ENCODE measurements at places on chromosomes 2 and 18.
A peak's percentile ranks its signal among the peaks of the same experiment; 100 is the strongest.

- no peak for DNase-seq
These were observed 296.7 kb downstream of the PIEZO2 start for GRCh38 chr18:10852385-10853303.

- DNase-seq: peak; percentile 67
These were observed 50.0 kb downstream of the SLC8A1 start for GRCh38 chr2:40401896-40402295.

GRCh38 chr2:36807223-36807886 lies 110.8 kb downstream of the VIT start:
- no peak for DNase-seq

- no peak for DNase-seq
These were observed 11.1 kb downstream of the EVA1A start for GRCh38 chr2:75549401-75550253.

DNA sequence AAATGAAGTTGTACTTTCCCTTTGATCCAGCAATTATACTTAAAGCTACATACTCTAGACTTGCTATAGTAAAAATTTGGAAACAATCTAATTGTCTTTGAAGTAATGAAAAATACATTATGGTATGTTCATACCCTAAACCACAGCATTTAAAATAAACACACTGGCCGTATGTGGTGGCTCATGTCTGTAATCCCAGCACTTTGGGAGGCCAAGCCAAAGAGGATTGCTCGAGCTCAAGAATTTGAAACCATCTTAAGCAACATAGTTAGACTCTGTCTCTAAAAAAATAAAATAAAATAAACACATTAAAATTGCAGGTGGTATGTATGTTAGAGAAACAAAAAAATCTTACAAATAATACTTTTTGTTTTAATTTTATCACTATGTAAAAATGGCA lies 208.1 kb upstream of the KLHL14 start:
- DNase-seq: no peak

GRCh38 chr2:69518841-69519240 lies 81.6 kb upstream of the NFU1 start:
- no peak for DNase-seq

GRCh38 chr18:25639596-25639995 lies 287.6 kb upstream of the ZNF521 start:
- DNase-seq: no peak

DNA sequence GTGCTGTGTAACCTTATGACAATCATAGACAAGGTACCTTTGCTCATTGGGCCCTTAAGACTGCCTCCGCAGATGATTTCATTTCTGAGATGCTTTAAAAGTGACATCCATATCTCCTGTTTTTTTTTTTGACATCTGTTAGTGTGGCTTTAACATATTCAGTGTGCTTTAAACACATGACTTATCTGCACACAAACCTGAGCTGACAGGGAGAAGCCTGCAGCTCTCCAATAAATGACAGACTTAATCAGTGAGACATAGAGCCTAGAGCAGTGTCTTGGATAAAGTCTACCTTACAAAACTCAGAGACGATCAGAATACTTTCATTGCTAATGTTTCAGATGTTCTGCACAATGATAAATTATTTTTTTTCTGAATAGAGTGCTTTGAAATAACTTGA lies 130.7 kb downstream of the UBE2E3 start:
- DNase-seq: no peak

DNA sequence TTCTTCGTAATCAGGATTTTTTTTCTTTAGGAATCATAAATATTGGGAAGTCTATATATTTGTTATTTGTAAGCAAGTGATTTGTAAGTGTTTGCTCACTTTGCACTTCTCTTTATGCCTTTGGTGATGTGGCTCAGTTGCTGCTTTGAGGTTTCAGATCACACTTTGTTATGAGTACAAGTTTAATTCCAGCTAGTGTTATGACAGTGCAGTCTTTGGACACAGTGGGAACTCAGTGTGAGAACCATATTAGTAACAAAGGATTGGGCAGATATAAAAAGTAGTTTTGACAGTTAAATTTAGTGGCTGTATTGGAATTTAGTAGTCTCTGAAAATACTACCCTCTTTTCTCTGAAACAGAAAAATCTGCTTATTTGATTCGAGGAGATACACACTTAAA lies 67.7 kb downstream of the ABI2 start:
- no peak for DNase-seq

- no peak for DNase-seq
These were observed 47.6 kb downstream of the CCBE1 start for GRCh38 chr18:59649591-59649990.

GRCh38 chr18:73043211-73043610 lies 175.4 kb upstream of the NETO1 start:
- no peak for DNase-seq

DNA sequence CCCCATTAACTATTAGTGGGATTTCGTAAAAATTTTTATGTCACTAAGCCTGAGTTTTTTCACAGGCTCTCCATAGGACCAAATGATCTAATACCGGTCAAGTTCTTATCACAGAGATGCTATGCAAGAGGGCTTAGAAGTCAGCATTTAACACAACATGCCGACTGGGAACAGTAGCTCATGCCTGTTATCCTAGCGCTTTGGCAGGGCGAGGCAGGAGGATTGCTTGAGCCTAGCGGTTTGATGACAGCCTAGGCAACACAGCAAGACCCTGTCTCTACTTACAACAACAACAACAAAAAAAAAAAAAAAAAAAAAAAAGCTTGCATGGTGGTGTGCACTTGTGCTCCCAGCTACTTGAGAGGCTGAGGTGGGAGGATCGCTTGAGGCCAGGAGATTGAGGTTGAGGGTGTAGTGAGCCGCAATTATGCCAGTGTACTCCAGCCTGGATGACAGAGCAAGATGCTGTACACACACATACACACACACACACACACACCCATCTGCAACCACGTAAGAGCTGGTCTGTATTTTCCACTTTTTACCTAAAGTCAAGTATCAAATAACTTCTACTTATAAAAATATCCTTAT lies 67.6 kb upstream of the FAM124B start:
- no peak for DNase-seq

- DNase-seq: no peak
These were observed 317.8 kb upstream of the FANCL start for GRCh38 chr2:58558881-58559280.

DNA sequence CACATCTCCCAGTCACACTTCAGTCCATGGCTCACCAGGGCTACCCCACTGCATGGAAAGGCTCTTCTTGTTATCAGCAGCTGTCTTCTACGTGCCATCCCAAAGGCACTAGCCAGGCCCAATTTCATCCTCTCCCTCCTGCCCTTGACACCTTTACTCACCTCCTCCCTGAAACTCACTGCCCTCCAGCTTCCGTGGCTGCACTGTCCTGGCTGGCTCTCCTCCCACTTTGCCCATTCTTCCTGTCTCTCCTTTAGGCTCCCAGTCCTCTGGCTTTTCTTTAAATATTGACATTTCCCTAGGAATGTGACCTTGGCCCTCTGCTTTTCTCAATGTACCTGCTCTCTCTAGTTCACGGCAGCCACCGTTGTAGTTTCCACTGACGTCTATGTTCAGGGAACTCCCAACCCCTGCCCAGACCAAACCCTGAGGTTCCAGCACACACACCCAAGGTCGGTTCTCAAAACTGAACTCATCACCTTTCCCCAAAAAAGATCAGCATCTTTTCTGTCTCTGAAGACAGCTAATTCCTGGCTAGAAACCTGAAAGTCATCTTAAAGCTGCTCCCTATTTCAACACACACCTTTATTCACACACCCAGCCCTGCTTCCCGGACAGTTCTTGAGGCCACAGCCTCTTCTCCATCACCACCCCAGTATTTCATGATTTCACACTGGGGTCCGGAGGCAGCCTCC lies 36.7 kb downstream of the WDFY1 start:
- no peak for DNase-seq

DNA sequence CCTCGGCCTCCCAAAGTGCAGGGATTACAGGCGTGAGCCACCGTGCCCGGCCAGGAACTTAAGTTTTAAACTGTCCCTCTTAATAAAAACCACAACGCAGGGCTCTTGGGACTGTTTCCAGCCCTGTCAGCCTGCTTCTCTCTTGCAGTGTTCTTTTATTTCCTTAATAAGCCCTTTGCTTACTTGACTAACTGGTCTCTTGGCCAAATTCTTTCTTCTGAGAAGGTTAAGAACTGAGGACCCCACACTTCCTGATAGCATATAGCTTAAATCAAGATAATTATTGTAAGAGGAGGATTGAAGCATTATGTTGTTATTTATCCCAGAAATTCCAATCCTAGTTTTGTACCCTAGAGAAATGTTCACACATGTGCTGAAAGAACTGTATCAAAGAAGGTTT lies 128.2 kb upstream of the UXS1 start:
- DNase-seq: no peak

DNA sequence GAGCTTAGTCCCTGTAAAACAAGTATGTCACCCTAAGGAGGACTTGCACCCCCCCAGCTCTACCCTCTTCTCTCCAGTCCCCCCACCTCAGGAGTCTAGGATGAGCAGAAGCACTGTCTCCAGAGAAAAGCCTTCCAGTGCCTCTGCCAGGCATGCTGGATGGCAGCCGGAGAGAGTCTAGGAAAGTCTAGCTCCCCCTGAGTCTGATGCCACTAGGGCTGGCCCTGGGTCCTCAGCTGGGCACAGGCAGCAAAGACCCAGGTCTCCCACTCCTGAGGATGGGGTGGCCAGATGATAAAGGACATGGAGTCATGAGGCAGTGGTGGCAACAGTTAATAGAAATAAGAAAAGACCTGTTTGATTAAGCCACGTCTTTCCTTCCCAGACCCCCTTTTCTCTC lies 225.6 kb downstream of the CYP26B1 start:
- DNase-seq: no peak

DNA sequence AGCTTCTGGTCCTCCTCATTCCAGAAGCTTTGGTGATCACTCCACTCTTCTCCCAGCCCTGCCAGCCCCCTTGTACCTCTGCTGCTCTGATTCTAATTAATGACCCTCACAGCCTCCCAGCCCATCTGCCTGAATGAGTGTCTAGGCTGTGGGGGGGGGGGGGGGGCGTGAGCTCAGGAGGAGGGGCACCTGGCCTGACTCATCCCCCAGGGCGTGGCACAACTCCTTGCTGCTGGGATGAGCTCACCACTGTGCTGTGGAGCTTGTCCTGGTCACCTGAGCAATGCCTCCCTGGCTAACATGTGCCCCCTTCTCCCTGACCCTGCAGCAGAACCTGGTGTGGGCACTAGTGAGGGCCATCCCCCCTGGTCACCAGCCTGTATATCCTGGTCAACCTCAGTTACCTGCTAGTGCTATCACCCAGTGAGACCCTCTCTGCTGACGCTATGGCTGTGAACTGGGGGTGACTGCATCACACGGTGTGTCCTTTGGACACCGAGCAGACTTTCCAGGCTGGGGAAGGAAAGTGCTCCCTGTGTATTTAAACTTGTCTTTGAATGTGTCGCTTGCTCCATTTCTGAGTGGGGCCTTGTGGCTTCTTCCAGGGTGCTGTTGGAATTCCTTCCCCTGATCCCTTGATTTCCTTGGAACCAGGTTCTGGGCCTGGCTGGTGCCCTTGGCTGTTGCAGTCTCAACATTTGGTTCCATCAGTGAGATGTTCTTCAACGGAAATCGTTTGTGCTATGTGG lies 41.5 kb upstream of the PUM2 start:
- DNase-seq: no peak

- no peak for DNase-seq
These were observed 119.7 kb upstream of the XIRP2 start for GRCh38 chr2:166768393-166769123.

DNA sequence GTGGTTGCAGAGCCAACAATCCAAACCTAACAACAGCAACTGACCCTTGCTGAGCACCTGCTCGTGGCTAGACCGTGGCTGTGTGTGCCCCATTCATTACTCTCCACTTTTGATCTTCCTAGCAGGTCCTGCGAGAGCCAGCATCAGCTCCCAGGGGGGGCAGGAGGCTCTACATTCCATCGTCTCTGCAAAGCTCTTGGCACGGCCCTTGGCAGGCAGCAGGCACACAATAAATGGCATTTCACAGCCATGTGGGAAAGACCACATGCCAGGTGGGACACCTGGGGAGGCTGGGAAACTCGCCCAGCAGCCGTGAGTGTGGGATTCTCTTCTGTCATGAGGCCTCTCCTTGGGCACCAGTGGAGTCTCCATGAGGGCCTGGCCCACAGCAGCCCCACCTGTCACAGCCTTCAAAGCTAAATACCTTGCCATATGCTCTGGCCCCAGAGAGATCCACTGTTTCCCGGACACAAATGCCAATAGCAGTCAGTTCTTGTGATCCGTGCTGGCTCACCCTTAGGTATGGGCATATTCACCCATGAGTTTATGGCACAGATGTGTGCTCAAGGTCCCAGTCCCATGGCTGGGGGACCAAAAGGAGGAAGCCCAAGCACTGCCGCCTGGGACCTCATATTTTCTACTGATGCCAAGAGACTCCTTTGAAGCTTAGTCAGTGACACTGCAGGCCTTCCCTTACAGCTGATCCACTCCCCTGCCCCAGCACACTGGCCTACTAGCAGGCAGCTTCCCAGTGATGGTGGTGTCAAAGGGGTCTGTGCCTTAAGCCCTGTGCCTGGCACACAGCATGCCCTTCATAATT lies 6.8 kb upstream of the TEX51 start:
- no peak for DNase-seq

DNA sequence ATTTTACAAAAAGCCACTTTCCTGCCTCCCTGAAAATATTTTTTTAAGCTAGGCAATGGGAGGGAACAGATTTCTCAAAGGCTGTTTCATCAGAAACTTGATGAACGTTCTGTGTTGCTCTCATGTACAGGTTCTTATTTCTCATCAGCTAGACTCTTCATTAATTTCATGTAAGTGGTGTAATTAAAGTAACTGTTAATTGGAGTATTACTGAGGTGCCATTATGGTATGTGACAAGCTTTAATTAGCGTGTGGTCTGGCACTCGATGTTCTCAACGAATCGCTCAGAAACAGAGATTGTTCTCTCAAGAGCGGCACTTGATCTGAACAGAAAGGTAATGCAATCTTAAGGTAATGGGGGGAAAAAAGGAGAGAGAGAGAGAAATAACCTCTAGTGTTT lies 81.9 kb upstream of the MYCN start:
- DNase-seq: no peak

- no peak for DNase-seq
These were observed 22.6 kb downstream of the POMC start for GRCh38 chr2:25145803-25146202.

DNA sequence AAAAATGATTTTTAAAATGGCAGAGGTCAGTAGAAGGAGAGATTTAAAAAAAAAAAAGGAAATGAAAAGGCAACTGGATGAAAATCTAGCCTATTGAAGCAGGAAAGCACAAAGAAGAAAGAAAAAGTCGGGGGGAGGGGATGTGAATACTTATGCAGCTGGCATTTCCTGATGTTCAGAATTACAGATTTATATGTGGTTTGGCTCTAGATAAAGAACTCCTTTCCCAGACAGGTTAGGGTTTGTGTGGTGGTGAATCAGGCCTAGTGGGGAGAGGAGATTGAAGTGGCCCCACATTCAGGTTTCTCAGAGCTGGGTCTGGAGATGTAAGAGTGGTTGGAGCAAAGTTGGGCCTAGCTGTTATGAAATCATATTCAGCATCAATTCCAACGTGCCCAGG lies 394.4 kb downstream of the FIGN start:
- peak; percentile 71 for DNase-seq

DNA sequence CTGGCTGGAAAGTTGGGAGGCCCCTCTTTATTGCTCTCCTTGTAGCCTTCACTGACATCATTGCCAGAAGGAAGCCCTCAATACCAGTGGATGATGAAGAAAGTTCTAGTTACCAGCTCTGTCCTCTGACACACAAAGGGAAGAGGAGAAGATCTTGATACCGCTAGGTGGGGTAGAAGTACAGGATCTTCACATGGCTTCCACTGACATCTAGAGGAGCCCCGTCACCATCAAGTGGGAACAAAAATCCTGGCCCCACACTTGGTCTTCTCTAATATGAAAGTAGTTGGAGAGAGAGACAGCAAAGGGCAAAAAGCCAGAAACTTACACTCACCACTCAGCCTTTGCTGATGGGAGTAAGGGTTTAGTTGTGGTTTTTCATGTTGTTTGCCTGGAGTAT lies 12.4 kb downstream of the XIRP2 start:
- no peak for DNase-seq
